ENCODE measurements at places on chromosomes 3 and 15.

DNA sequence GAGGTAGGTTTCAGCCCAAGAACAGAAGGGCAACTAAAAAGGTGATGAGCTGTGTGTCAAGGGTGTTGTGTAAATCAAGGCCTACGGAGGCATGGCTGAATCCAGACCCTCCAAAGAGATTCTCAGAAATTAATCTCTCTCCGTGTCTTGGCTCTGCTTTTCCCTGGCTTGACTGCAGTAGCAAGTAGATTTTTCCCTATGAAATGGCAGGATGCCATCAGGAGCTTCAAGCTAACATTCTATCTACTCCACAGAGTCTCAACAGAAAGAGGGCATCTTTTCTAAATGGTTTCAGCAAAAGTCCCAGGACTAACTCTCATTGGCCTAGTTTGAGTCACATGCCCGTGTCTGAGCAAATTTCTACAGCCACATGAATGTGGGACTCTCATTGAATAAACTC, 58.3 kb downstream of the LSM3 start:
- DNase-seq = no peak

- DNase-seq = no peak
These were observed 30.6 kb downstream of the HOMER2 start for GRCh38 chr15:82921939-82922338.

GRCh38 chr15:87662575-87662974, 594.0 kb downstream of the NTRK3 start:
- no peak for DNase-seq

GRCh38 chr3:158337110-158337509, 227.2 kb downstream of the RSRC1 start:
- no peak for DNase-seq

- no peak for DNase-seq
These were observed 12.3 kb upstream of the UBA7 start for GRCh38 chr3:49826016-49826415.

DNA sequence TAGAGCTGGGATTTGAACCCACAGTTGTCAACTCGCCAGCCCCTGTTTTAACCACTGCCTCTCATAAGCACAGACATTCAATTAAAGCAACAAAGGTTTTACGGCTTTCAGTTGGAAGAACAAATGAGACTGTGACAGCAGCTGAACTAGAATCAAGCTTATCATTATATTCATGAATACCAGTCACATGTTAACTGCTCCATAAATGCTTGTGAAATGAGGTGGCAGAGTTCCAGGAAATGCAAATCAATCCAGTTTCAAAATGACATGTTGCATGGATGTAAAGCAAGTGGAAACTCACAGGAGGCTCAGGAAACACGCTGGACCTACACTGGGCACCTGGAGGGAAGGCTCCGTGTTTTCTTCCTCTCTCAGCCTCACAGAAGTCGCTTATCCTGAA, 3.9 kb downstream of the GP5 start:
- DNase-seq = no peak

DNA sequence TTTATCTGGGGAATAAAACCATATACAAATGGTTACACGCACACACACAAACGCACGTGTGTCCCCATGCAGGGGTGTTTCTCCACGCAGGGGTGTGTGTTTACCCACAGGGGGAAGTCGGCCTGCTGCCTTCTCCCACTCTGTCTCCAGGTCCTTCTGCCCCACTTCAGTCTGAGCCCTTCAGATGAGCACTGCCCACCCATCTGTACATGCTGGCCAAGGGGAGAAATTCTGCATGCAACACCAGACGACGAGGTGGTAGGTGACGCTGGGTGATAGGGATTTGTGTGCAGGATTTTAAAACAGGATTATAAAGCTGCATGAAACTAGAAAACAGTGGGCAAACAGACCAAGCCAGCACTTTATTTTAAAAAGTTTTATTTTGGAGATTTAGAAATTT, 122.5 kb downstream of the TJP1 start:
- DNase-seq = no peak

DNA sequence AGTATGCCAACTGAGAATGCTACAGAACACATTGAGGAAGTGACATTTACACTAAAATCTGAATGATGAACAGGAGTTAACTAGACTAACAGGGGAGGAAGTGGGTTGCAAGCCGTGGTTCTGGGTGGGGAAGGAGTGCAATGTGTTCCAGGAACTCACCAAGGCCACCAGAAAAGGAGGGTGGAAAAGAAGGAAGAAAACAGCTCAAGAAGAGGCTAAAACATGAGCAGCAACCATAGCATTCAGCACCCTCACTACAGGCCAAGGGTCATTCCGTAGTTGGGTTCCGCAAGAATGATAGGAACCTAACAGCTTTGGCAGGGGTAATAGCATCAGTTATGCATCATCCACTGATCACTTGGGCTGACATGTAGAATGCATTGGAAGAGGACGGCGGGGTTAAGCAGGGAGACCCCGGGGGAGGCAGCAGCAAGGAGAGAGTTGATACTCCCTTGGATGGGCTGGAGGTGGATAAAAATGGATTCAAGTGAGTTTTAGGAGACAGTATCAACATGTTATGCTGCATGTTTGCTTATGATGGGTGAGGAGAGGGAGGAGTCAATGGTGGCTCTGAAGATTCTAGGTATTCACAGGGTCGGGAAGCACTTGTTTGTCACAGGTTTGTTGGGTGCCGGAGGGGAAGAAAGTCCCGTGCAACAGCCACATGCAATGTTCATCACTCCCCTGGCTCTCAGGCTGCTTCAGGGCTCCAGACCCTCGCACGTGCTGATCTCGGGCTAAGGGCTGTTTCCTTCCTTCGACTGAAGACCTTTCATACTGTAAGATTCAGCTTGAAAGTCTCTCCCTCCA, 53.2 kb downstream of the LIPC start:
- no peak for DNase-seq

DNA sequence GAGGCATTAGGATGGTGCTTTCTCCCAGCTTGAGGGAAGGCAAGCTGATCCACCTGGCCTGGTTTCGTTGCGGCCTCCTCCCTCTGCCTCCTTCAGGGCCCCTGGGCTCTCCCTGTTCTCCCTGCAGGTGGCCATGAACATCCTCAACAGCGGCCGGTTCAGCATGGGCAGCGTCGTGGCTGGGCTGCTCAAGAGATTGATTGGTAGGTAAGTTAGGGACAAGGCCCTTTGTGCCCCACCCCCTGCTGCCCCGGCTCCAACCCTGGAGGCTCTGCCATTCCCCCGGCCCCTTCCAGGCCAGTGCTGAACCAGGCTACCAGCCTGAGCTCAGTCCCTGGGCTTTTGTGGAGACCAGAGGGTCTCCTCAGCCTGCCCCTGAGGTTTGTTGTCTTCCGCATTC, 23.0 kb downstream of the ACAD9 start:
- no peak for DNase-seq

DNA sequence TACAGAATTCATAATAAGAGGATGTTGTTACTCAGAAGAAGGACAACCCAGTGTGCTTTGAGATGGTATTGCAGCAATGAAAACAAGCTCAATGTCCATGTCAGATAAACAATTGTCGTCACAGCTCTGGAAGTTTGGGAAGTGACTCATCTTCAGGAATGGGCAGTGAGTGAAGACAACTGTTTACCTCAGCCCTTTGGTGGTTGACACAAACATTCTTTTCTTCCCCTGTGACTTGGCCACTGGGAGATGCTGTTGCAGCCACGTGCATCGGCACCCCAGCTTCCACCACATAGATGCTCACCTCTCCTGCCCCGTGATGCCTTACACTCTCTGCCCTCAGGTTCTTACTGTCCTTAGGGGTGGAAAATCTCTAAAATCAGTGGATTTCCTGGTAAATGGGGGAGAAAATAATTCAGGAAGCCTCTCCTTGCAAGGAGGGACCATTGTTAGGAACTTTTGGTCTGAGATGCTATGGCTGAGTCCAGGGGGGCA, 114.1 kb upstream of the GALNT15 start:
- no peak for DNase-seq

- no peak for DNase-seq
These were observed 15.8 kb downstream of the TP63 start for GRCh38 chr3:189646853-189647542.

- DNase-seq = no peak
These were observed 42.4 kb upstream of the RHO start for GRCh38 chr3:129485721-129486663.

GRCh38 chr15:57599296-57599810, 7.6 kb downstream of the MYZAP start:
- no peak for DNase-seq

DNA sequence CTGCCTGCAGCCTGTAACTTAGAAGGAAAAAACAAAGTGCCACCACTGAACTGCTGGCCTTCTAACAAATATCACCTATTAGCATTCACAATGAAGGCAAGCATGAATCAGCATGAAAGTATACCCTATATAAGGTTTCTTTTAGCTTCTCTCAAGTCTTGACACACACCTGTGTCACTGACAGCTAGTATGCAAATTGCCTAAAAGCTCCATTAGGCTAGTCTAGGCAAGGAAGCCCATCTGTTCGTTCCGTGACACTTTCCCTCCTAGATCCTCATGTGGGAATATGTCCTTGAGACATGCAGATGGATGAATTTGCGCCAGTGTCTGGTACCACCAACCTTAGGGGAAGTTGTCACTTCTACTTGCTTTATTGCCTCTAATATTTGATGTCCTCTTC, 129.3 kb downstream of the RBMS3 start:
- DNase-seq = no peak

DNA sequence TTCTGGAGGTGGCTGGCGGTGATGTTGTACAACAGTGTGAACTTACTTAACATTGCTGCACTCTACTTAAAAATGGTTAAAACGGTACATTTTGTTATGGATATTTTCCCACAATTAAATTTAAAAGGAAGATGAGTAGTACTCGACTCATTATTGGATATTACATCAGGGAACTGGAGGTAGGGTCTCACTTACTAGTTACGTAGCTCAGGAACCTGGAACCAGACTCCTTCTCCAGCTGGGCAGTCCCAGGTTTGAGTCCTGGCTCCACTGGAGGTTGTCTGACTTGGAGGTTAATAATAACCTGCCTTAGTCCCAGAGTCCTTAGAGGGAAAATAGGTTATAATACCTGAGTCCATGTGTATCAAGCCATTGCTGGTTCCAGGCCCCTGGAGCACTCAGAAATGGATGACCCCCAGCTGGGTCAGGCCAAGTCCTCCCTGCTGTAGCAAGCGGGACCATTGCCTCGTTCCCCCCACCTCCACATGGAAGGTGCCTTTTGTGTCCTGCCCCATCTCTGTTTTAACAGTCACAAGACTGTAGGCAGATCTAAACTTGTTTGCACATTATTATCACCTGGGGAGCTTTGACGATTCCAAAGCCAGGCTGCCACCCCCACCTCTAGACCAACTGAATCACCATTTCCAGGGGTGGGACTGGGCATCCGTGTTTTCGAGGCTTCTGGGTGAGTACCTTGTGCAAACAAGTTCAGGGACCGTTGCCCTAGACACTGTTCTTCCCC, 126.6 kb downstream of the IGF1R start:
- no peak for DNase-seq

- no peak for DNase-seq
These were observed 170.3 kb downstream of the CHDH start for GRCh38 chr3:53675942-53676341.

GRCh38 chr3:17195856-17196604, 311.3 kb downstream of the PLCL2 start:
- no peak for DNase-seq

DNA sequence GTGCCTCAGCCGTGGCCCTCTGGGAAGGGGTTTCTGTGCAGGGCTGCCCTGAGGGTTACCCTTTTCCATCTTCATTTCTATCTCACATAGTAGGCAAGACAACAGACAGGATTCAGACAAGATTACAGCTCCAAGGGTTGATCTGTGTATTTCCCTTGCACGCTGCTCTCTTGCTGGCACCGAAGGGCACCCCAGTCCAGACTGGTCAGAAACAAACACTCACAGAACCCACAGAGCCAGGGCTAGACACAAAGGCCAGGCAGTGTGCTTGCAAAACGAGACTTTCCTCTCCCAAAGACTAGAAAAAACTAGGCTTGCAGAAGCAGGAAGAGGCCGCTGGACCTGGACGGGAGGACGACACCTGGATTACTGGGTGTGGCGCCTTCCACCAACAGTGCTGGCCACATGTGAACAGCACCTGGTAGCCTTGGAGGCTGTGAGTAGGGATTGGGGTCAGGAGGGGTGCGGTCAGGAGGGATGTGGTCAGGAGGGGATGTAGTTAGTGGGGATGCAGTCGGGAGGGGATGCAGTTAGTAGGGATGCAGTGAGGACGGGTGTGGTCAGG, 96.8 kb downstream of the BDH1 start:
- DNase-seq = no peak

DNA sequence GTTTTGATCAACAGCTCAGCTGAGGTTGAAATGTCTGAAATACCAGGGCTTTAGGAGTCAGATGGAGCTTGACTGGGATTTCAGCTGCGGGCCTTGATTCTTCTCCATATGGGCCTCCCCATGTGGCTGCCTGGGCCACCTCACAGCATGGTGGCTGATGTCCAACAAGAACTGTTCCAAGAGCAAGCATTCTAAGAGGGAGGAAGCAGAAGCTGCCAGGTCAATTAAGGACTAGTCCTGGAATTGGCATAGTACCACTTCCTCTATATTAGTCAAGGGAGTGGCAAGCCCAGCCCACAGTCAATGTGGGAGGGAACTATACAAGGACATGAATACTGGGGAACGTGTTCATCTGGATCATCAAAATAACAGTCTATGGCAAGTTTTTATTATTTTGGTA, 181.7 kb upstream of the ANKRD28 start:
- no peak for DNase-seq

- DNase-seq = no peak
These were observed 13.7 kb downstream of the CCR8 start for GRCh38 chr3:39343076-39343717.

GRCh38 chr3:49422379-49423248, at the start of gene AMT:
AMT (minus strand) TSS chr3:49422473; CDS start chr3:49422450, 23 bp downstream.
- no peak for DNase-seq

DNA sequence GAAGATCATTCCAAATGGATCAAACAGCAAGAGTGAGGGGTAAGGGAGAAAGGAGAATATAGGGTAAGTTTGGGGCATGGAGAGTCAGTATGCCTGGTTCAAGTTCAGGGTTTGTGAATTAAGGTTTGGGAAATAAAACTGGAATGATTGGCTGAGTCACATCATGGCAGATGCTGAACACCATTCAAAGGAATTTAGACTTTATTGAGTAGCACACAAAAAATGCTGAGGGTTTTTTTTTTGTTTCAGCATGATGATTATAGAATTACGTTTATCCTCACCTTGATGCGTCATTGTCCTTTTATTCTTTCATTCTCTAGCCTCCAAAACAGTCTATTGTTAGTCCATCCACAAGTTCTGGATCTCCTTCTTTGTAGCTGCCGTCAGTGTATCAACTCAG, 220.0 kb upstream of the UMPS start:
- no peak for DNase-seq

DNA sequence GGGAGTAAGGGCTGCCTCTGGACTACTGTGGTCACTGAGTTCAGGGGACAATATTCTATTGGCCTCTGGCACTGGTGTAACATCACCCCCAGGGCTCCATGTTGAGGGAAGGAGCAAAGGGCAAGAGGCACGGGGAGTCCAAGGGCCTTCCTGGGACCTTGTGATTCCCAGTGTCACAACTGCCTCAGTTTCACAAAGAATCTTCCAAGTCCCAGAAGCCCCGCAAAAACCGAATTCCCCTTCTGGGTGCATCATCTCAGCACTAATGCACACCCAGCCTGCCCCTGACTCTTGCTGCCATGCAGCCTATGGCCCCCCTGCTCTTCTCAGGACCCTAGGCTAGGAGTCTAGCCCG, 5.5 kb downstream of the AMOTL2 start:
- DNase-seq = no peak
